HS-27A (cell line): ENCODE measurements at places on chromosomes 11 and 22.

GRCh38 chr11:63762654-63763495 lies 5.7 kb downstream of the ZFTA start:
- no peak for DNase-seq

GRCh38 chr22:36971341-36972125 lies 47.7 kb downstream of the TST start:
- DNase-seq = no peak

- DNase-seq = no peak
Observed at GRCh38 chr22:20209761-20210250, 58.3 kb downstream of the RTN4R start.

DNA sequence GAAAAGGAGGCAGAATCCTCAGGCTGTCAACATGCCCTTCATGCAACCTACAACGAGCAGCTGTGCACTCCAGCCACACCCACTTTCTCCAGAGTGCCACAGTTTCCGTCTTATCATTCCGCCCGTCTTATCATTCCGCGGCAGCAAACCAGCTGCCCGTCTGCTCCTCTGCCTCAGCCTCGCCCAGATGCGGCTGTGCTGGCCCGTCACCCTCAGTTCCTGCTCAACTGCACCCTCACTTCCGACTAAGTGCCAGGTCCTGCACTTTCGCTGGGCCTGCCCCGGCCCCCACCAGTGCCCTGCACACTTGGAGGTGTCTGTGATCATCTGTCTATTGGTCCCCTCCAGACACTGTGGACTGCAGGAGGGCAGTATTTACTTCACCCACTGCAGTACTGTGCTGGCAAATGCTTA lies 43.7 kb downstream of the MICAL3 start:
- no peak for DNase-seq

DNA sequence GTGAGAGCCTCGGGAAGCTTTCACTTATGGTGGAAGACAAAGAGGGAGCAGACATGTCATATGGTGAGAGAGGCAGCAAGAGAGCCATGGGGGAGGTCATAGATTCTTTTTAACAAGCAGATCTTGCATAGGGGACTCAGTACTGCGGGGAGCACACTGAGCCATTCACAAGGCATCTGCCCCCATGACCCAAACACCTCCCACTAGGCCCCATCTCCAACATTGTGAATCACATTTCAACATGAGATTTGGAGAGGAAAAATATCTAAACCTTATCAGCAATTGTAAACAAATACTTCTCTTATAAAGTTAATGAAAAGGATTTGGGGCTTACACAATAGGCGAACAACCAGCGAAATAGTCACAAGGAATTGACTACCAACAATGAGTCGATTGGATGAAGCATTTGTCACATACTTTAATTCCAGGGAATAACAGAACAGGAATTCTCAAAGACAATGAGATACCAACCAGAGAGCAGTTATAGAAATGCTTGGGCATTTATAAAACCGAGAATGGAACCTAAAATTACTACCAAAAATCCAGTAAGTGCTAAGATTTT lies 7.3 kb downstream of the DDI1 start:
- no peak for DNase-seq

DNA sequence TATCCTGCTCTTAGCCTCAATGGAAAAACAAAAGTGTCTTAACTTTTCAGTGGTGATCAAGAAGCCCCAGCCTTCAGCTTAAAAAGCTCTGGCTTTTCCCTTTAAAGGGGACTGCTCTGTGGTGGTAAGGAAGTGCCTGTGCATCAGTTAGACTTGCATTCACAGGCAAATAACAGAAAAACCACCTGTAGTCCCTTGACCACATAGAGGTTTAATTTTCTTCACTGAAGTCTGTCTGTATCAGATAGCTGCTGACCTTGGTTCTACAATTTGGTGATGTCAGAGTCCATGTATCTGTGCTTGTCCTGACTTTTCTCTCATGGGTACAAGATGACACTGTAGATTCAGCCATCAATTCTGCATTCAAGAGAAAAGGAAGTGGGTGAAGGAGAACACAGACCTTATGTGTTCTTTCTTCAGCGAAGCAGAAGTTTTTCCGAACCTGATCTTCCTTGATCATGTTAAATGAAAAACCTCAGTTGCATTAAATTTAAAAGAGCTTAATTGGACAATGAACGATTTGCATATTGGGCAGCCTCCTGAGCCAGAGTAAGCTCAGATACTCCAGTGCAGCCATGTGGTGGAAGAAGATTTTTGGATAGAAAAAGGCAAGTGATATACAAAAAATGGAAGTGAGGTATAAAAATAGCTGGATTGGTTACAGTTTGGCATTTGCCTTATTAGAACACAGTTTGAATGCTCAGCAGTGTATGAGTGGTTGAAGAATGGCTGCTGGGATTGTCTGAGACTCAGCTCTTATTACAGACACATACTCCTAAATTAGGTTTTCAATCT lies 43.2 kb upstream of the RDX start:
- DNase-seq = no peak

- no peak for DNase-seq
Observed at GRCh38 chr11:111419181-111419580, 40.1 kb upstream of the POU2AF1 start.

DNA sequence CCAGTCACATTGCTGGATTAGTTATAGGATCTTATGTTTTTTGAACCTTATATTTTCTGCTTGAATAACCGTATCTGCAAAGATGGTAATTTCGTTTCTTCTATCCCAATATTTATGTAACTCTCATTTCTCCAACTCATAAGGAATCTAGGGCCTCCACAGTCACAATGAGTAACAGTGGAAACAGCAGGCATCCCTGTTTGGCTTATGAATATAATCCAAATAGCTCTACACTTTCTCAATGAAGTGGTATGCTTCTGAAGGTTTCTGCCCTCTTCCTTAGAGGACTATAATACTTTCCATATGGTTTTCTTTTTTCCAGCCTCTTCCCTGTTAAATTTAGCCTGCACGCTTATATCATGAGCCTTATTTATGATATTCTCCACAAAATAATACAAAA lies 16.5 kb downstream of the ATP6V1E1 start:
- no peak for DNase-seq

DNA sequence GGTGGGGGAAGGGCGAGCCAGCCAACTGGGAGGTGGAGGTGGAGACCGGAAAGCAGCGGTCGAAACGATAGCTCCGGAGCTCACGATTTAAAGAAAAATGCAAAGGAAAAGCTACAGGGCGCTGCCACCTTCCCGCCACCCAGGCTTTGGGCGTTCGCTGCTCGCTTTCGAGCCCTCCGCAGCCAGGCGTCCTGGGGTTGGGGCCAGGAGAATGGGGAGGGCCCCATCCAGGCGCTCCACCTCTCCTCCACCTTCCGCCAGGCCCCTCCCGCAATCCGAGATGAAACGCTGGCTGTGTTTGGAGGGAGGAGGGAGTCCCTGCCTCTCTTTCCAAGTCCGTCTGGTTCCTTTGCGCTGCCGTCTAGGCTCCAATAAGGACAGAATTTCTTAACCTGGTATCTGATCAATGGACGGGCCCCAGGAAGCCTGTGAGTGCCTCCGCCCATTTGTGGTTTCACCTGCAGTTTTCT lies 483 bp upstream of the ABTB2 start:
- no peak for DNase-seq

- DNase-seq = no peak
Observed at GRCh38 chr11:60899046-60899936, 7.1 kb downstream of the PRPF19 start.

- no peak for DNase-seq
Observed at GRCh38 chr11:95132956-95133355, 43.3 kb downstream of the ENDOD1 start.

GRCh38 chr11:2975594-2975993 lies 16.5 kb downstream of the NAP1L4 start:
- DNase-seq = no peak

GRCh38 chr11:45106440-45106839 lies 40.0 kb upstream of the PRDM11 start:
- no peak for DNase-seq

DNA sequence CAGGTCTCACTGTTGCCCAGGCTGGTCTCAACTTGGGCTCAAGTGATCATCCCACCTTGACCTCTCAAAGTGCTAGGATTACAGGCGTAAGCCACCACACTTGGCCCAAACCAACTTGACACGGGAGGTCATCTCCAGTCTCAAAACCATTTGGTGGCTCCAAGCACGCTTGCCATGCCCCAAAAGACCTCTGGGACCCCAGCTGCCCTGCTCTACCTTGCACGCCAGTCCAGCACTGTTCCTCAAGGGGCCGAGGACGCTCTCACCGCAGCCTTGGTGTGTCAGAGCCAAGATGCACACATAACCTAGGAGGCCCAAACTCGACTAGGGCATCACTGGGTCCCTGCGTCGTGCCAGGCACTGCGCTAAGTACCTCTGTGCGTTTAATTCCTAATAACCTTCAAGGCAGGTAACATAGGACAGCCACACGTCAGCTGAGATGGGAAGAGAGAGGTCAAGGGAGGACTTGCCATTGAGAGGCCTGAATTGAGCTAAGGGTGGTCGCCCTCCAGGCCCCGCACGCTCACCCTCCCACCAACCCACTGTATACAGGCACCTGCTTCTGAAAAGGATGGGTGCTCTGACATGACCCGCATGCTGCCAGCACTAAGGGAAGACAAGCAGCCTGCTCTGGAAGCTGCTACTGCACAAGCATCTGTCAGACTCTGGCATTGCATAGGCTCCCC lies 4.6 kb upstream of the GAS2L1 start:
- no peak for DNase-seq

DNA sequence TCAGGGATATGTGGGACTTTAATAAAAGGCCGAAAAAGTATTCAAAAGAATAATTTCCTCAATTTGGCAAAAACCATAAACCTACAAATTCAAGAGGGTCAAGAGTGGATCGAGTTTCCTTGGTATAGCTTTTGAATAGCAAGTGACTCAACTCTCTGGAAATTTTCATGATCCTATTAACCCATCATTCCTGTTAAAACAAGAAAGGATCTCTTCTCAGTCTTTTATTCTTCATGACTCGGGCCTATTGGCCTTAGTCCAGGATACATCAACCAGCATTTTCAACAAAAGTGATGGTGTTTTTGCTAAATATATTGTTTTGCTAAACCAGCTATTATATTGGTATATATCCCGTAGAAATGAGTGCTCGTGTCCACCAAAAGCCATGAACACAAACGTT lies 110.3 kb downstream of the ATXN10 start:
- DNase-seq = no peak

DNA sequence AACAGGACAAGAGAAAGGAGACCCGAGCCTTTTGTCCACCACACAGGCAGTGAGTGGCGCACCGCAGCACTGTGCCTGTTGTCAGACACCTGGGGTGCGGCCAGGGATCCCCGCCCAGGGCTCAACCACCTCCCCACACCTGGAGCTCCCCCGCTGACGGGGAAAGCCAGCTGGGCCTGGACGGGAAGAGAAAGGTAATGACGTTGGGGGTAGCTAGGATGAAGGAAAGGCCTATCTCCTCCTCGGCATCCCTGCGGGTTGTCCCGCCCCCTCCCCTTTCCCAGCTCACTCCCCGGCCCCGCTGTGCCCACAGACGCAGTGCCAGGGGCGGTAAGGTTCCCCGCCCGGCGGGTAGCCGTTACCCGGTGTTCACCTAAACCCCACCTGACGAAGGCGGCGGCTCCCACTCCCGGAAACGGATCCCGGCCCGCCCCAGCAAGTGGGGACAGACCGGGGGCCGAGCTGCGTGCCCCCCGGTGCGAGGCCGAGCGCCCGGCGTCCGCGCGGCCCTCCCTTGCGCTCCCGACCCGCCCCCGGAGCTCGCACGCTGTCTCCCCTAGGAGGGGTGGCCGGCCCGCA lies 495 bp downstream of the HYOU1 start:
- no peak for DNase-seq
